Tongue (tissue), 3 donors: ENCODE measurements at places on chromosomes 13 and 19. TPM values are rescaled to one million over a fixed set of nuclear protein-coding genes. Genes with fewer than 3 reads are reported as not detected.

The ZNF497 gene
- total RNA-seq: 4.9 TPM

The ZIC2 gene
- total RNA-seq: not detected

The LYPD5 gene
- 1.6 TPM for total RNA-seq

The KCNK6 gene
- total RNA-seq: 2.8 TPM

The KIR3DL2 gene
- not detected for total RNA-seq

The ZNF285 gene
- 6.6 TPM for total RNA-seq

The TUBGCP3 gene
- total RNA-seq: 37.0 TPM

The CEACAM20 gene
- not detected for total RNA-seq

The ADAMTSL5 gene
- 9.0 TPM for total RNA-seq

The GSX1 gene
- total RNA-seq: not detected

The CRLF1 gene
- total RNA-seq: 38.4 TPM

The NCR1 gene
- not detected for total RNA-seq

The RNU6-9 gene
- not detected for total RNA-seq

The TYK2 gene
- total RNA-seq: 60.3 TPM

The GPC5 gene
- total RNA-seq: 5.4 TPM

The FARP1 gene
- 42.4 TPM for total RNA-seq

The TNFRSF19 gene
- 34.4 TPM for total RNA-seq

The SHISA2 gene
- total RNA-seq: 116 TPM
